ENCODE measurements at places on chromosomes 16 and 17.

GRCh38 chr17:7020894-7021664 lies 1.8 kb upstream of the BCL6B start:
- DNase-seq: no peak

- no peak for DNase-seq
These were observed 50.0 kb downstream of the NUP93 start for GRCh38 chr16:56779906-56780305.

- peak; percentile 19 for DNase-seq
These were observed 10.7 kb downstream of the TACO1 start for GRCh38 chr17:63611354-63611753.

DNA sequence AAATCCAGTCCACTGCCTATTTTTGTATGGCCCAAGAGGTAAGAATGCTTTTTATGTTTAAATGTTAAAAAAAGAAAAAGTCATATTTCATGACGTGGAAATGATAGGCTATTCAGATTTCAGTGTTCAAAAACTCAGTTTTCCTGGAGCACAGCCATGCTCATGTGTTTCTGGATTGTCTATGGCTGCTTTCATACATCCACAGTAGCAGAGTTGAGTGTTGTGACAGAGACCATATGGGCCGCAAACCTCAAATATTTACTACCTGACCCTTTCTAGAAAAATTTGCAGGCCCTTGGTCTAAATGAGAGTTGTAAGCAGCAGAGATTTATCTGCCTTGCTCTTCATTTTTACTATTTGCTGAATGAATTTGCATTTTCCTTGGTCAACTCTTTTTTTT lies 264.1 kb downstream of the CBLN1 start:
- DNase-seq: no peak

DNA sequence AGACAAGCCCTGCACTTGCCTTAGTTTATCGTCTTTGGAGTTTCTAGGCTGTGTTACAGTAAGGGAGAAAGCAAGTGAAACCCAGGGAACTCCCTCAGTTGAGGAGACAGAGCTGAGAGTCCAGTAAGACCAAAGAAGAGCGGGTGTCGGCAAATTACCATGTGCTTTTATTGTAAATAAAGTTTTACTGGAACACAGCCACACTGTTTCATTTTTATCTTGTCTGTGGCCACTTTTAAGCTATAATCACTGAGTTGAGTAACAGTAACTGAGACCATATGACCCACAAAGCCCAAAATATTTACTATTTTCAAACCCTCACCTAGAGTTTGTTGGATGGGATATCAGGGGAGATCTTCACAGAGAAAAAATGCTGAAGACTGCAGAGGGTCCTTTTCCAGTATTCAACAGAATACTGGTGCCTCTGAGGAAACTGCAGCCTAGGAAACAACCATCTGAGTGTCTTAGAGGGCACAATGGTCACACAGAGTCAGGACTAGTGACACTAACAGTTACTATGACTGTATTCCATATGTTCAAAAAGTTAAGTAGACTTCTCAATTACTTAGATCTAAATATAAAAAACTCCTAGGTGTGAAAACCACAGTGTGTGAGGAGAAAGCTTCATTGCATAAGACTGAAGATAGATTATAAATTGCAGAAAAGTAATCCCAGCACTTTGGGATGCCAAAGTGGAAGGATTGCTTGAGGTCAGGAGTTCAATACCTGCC lies 351.1 kb upstream of the TBX2 start:
- DNase-seq: no peak

- DNase-seq: no peak
These were observed 13.7 kb downstream of the WNT9B start for GRCh38 chr17:46865100-46865499.

DNA sequence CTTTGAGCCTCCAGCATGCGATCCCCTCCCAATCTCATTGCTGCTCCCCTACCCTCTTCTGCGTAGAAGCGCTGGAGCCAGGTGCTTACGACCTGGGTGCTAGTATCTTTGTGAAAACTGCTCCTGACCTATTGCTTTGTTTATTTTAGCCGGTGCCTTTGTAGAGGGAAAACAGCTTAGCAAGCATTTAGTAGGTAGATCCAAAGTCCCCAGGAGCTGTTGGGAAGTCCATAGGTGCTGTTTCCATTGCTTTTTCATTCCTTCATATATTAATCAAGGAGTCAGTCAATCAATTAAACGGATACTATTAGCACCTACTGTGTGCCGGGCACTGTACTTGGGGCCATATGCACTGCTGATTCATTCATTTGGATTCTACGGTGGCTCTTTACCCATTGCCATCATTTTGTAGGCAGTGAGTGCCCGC lies 497.6 kb downstream of the WWOX start:
- no peak for DNase-seq

DNA sequence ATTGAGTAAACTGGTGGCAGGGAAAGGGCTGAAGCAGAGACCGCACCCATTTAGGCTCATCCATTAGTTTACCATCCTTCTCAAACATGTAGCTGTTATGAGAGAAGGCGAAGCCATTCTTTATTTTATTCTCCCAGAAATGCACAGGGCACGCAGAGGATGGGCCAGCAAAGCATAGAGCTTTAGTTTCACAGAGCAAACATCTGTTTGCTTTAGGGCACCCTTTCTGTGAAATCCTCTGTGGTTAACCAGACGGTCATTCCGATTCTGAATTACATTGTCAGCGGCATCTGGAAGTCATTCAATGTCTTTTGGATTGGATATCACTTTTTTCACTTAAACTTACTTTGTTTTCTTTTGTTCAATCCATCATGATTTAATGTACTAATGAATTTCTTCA lies 96.0 kb downstream of the TOX3 start:
- DNase-seq: no peak

GRCh38 chr16:80585764-80586163 lies 45.0 kb downstream of the DYNLRB2 start:
- DNase-seq: no peak

- DNase-seq: no peak
These were observed 6.5 kb upstream of the CTCF start for GRCh38 chr16:67555795-67556212.

Data from activated naive CD4-positive, alpha-beta T cell treated with anti-CD3 and anti-CD28 coated beads, Interleukin-2, amount 50 U/mL, for 16 hours (primary cell).